ENCODE measurements at places on chromosomes 7 and 10.

DNA sequence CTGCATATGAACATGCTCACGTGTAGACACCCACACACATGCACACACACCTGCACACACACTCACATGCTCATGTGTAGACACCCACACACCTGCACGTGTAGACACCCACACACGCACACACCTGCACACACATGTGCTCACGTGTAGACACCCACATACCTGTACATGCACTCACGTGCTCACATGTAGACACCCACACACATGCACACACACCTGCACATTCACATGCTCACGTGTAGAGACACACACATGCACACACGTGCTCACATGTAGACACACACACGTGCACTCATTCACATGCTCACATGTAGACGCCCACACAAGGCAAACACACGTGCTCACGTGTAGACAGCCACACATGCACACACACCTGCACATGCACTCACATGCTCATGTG lies 275.8 kb downstream of the PTPRN2 start:
- DNase-seq, result no peak

DNA sequence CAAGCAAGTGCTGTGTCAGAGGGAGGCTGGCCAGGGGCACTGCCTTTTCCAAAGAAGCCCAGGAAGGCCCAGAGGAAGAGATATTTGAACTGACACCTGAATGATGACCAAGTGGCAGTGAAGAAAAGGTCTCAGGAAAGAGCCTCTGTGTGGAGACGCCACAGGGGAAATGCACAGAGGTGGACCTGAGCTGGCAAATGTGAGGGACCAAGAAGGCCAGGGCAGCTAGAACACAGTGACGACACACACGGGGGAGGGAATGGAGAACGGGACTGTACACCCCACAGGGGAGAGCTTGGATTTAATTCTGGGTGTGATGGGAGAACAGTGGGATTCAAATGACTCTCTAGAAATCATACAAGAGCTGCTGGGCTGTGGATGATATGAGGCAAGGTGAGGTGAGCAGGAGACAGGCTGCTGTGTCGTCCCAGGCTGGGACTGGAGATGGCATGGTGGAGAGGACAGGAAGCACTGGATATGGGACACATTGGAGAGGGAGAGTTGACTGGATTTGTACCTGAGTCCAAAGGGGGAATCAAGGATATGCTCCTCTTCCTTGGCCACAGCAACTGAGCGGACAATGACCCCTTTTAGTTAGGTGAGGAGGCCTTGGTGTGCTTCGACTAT lies 84.2 kb upstream of the DDC start:
- no peak for DNase-seq

DNA sequence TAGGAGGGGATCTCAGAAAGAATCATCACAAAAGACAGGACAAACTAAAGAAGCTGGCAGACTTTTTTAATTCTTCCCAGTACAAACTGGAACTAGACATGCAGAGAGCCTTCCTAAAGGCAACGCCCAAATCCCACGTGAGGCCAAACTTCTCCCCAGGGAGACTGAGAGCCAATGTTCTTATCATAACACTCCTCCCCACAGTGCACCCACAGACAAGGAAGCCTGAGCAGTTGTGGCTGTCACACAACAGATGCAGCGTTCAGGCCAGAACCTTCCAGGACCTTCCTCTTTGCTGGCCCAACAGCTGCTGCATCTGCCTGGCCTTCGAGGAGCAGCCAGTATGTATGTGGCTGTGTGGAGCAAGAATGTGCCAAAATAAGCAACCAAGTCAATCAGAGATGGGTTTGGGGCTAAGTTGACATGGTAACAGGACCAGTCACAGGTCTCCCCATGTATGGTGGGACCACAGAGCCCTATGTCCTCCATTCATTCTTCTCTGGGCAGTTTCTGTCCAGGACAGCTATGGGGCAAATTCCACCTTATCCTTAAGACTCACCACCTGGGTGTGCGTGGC lies 34.9 kb downstream of the SRPK2 start:
- no peak for DNase-seq

DNA sequence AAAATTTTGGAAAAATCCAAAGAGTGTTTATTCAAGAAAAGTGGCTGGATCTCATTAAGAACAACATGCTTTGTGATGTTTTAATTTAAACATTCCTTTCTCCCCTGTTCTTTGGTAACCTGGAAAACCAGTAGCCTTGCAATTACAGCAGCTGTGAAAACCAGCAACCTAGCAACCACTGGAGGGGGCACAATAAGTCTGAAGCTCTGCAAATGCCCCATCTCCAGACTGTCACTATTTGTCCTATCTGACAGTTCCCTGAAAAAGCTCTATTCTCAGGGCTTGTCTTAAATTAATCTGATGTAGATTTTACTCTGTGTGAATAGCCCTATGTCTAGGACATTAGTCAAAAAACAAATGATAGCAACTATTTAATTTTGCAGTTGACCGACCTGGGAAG lies 137.6 kb upstream of the THSD7A start:
- no peak for DNase-seq

DNA sequence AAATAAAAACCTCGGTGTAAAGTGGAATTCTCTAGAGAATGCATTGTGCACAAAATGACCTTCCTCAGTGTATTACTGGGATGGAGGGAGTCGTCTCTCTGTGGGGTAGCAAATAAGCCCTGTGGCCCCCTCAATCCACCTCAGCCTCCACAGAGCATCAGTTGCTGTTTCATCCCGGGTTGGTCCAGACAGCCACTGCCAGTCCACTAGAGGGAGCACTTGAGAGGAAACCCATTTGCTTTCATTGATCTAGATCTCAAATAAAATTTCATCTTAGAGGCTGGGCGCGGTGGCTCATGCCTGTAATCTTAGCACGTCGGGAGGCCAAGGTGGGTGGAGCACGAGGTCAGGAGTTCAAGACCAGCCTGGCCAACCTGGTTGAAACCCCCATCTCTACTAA lies 1128.7 kb downstream of the CNTNAP2 start:
- DNase-seq, result no peak

DNA sequence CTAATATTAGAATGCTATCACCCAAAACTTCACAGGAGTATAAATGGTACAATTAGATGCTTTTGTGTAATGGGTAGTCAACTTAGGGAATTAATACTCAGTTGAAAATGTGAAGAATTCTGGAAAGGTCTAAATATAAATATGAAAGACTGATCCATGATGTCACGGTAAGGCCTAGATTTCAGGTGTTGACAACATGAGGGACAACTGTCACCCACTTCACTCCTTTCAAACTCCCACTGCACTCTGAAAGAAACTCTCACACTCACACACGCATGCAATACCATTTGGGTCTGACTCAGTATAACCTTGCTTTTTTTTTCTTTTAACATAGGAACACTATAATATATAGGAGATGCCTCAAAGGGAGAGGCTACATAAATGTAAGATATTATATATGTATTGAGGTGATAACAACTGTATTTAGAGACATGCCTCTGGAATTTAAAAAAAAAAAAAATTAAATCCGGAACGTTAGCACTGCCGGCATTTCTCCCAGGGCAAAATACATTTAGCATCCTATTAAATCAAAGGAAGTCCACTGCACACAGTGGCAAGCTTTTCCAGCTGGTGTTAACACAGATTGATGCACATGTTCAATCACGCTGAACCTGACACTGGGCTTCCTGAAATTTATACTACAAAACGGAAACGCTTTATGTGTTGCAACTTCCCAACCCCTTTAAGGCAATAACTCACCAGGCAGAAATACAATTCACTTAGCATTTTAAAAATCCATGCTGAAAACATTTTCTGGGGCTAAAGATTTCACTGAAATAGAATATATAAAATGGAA lies 74.9 kb downstream of the RSU1 start:
- no peak for DNase-seq

- DNase-seq, result no peak
These were observed 319.4 kb downstream of the WDR37 start for GRCh38 chr10:1375346-1376170.
